Activated CD4-positive, alpha-beta T cell treated with anti-CD3 and anti-CD28 coated beads for 36 hours (primary cell): ENCODE measurements at places on chromosomes 2 and 18.
A peak's percentile ranks its signal among the peaks of the same experiment; 100 is the strongest.

DNA sequence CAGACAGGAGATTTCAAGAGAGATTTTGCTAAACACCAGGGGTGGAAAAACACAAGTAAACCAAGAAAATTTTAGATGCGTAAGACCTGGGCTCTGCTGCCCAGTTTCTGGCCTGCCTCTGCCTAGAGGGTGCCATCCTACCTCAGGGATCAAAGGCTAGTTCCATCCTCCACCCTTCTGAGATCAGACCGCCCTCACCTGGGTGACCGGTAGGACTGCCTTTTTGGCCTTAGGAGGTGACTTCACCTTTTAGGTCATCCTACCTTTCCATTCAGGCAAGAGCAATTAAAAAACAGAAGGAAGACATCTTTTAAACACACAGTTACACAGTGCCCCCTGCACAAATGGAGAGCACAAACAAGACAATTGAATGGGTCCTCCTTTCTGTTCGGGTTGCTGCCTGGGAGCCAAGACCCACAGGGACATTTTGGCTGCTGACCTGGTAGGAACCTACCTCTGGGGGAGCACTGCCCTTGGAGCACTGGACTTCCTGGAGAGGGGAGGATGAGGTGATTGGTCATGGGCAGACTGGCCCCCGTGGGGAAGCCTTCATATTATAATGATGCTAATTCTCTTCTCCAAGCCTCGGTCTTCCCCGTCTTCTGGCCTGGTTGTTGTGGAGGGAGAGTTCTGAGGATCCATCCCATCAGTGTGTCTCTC lies 3.1 kb downstream of the PSD4 start:
- no peak for DNase-seq

GRCh38 chr2:159218389-159218788 lies 68.1 kb downstream of the WDSUB1 start:
- DNase-seq = no peak

DNA sequence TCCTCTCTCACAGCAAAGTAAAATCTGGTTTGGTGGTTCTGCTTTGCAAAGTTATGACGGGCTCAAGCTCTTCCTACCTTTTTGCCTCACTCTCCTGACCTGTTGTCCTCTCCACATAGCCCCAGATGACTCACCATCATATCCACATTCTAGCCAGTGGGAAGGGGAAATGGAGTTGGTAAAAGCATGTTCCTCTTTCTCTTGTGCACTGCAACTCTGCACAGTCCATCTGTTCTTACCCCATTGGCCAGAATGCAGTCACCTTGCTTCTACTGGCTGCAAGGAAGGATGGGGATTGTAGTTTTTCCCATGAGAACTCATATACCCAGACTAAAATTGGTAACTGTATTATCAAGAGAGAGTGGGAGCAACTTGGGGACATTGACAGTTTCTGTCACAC lies 50.4 kb upstream of the SMIM21 start:
- no peak for DNase-seq

GRCh38 chr18:54737986-54738385 lies 90.3 kb upstream of the RAB27B start:
- DNase-seq = no peak

- no peak for DNase-seq
Measured at GRCh38 chr18:60649107-60649506, 276.5 kb upstream of the MC4R start.

- peak; percentile 34 for DNase-seq
Measured at GRCh38 chr2:168494190-168494711, 38.2 kb downstream of the CERS6 start.
